ENCODE measurements at places on chromosomes 11 and 22. TPM values are rescaled to one million over a fixed set of nuclear protein-coding genes. Genes with fewer than 3 reads are reported as not detected.

The MOV10L1 gene
- 0.39 TPM for total RNA-seq

The OR2AG1 gene
- not detected for total RNA-seq

The FZD4 gene
- total RNA-seq = 0.87 TPM

The APOL3 gene
- not detected for total RNA-seq

The CARD10 gene
- 16.5 TPM for total RNA-seq

The RNH1 gene
- 353 TPM for total RNA-seq

The SPON1 gene
- total RNA-seq = under 0.01 TPM

The OR4D5 gene
- not detected for total RNA-seq

The CD3E gene
- total RNA-seq = not detected

The MAP4K2 gene
- total RNA-seq = 26.6 TPM

The OR52K1 gene
- 0.33 TPM for total RNA-seq

The NXPE4 gene
- not detected for total RNA-seq

The PIH1D2 gene
- total RNA-seq = 1.7 TPM

The MIOX gene
- total RNA-seq = not detected

The SERHL2 gene
- total RNA-seq = 4.8 TPM

The SLC17A6 gene
- not detected for total RNA-seq

The DRD4 gene
- not detected for total RNA-seq

The P2RY2 gene
- total RNA-seq = 16.3 TPM

The NAT10 gene
- total RNA-seq = 22.4 TPM

The MAPK8IP1 gene
- total RNA-seq = 4.4 TPM

The HORMAD2 gene
- not detected for total RNA-seq

The SULT4A1 gene
- total RNA-seq = 0.11 TPM

The NEFH gene
- total RNA-seq = 0.39 TPM

Data from placental epithelial cell (primary cell).